ENCODE measurements at places on chromosomes 6 and 20.
A peak's percentile ranks its signal among the peaks of the same experiment; 100 is the strongest.

DNA sequence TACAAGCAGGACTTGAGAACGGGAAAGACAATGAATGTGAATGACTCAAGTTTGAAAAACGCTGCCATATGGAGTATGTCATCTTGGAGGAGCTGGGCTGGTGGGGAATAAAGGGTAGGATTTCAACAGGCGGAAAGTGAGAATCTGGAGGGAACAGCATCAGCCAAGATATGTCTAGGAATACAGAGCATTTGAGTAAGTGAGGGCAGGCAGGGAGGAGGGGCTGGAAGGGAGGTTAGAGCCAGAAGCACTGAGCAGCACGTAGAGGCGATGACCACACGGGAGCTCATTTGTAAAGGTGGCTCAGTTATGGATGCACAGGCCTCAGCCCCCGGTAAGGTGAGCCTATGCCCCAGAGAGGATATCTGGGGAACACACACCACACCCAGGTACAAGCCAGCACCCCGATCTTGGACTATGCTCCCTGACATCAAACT is 115.1 kb downstream of the ZMYND8 start:
- no peak for DNase-seq

DNA sequence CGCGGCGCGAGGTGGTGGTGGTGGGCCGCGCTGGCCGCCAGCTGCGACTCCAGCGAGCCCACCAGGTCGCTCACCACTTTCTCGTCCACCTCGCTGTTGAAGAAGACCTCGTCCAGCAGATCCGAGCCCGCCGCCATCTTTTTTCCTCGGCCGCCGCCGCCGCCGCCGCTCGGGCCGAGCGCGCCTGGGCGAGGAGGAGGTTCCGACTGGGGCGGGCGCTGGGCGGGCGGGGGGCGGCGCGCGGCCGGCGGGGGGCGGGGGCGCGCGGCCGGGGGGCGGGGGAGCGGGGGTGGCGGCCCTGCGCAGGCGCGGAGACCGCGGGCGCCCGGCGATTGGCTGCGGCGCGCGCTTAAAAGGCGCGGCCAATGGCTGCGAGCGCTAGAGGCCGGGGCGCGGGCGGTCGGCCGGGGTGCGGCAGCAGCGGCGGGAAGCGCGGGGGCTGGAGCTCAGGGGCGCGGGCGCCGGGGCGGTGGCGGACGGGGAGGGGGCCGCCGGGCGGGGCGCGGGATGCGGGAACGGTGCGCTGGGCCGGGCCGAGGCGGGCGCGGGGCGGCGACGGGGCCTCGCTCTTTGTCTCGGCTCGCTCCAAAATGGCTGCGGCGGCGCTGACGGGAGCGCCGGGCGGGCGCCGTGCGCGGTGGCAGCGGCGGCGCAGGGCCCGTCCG is at the start of gene TAF4:
Gene TAF4, minus strand, starts transcription at position 208 of the 665 bp plus-strand sequence. Its CDS starts 71 bp downstream, at position 137.
- DNase-seq, result peak; percentile 79

DNA sequence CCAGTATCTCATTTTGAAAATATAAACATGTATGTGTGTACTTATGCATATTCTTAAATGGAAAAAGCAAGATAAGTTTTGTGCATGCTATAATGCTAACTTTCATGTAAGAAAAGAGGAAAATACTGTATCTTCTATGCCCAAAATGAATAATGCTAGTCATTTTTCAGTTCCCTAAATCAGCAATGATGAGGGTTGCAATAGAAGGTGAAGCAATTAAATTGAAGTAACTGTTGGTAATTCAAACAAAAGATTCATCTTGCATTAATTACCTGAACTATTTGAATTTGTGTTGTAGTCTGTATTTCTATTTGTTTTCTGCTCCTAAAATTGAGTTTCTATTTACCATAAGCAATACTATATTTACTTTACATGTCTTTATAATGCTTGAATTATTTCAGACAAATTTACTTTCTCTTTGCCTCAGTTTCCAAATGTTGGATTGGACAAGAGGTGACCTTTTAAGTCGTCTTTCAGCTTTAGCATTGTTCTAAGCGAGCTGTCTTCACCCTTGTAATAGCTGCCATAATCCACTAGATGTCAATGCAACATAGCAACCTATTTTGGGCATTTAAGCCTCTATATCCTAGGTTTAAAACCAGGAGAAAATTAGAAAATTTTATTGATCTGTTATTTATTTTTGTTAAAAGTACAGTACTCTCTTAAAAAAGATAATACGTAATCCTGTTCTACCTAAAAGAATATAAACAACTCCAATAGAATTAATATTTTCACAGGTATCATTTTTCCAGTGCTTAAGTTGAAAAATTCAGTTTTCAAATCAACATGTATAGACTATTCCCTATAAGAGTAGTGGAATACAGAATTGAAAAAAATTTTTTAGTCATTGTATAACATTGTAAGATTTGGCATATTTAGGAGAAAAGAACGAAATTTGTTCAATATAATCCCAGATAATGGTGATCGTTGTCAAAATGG is 52.3 kb upstream of the IFNGR1 start:
- no peak for DNase-seq

GRCh38 chr20:2364044-2364443 is 16.7 kb upstream of the TGM6 start:
- DNase-seq, result no peak

DNA sequence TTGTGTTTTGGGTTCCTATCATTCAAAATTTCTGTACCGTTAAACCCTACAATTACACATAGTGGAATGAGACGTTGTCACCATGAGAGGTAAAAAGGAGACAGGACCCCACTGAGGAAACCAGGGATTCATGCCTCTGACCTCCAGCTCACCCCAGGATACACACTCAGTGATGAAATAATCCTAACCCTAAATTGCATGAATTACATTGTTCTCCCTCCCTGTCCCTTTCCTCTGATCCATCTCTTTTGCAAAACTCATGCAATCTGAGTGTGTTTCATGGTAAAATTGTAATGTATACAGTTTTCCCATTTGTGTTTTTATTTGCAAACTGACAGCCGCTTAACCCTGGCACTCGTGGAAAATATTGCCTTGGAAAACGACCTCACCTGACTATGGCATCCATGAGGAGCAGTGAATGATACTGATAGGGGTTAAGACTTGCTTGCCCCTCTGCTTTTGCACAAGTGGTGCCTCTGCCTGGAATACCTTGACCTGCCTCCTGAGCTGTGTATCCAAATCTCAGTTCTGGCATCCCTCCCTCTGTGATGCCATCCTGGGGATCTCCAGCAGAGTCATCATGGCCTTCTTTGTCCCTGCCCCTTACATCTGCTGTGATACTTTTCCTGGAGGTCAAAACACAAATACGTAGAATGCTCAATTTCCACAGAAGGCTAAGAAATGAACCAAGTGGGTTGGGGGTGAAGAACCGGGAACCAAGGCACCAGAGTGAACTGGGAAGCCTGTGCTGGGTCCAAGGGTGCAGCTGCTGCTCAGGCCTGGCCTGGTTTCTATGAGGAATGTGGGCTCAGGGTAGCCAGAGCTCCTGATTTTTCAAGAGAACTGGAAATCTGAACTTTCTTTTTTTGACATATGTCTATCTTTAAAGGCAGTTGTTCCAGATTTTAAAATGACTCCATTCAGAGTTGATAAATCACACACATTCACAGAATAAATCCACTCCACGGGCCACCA is 211.6 kb upstream of the ZNF217 start:
- DNase-seq, result no peak

DNA sequence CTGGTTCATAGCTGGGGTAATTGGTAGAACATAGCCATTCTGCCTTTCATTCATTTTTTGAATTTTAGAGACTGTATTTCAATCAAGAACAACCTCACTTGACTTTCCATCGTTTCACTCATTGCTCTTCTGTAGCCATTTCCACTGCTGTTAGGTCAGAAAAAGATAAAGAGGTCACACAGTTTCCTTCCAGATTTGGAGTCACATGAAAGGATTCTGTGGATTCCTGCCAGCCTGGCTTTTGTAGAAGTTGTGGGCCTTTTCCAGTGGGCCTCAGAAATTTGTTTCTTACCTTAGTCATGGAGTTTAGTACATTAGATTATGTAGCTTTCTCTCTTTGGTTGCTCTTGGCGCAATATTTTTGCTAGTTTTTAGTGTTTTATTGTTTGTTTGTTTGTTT is 157.8 kb downstream of the SASH1 start:
- DNase-seq, result no peak

- no peak for DNase-seq
Measured at GRCh38 chr6:49384904-49385303, 78.1 kb downstream of the MMUT start.

GRCh38 chr6:19986691-19987438 is 149.7 kb downstream of the ID4 start:
- no peak for DNase-seq

DNA sequence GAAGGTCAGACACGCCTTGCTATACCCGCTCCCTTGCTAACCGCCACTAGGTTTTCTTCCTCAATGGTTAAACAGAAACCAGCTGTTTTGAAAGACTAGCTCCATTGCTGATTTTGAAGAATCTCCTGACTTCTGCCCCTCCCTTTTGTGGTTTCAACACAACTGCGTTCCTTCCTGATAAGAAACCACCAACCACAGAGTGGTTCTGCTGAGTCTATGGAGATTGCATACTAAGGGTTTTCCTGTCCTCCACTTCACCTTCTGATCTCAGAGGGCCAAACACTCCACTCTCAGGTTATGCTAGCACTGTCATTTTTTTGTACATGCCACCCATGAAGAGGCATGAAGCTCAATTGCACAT is 207.9 kb downstream of the MYLK4 start:
- peak; percentile 45 for DNase-seq

DNA sequence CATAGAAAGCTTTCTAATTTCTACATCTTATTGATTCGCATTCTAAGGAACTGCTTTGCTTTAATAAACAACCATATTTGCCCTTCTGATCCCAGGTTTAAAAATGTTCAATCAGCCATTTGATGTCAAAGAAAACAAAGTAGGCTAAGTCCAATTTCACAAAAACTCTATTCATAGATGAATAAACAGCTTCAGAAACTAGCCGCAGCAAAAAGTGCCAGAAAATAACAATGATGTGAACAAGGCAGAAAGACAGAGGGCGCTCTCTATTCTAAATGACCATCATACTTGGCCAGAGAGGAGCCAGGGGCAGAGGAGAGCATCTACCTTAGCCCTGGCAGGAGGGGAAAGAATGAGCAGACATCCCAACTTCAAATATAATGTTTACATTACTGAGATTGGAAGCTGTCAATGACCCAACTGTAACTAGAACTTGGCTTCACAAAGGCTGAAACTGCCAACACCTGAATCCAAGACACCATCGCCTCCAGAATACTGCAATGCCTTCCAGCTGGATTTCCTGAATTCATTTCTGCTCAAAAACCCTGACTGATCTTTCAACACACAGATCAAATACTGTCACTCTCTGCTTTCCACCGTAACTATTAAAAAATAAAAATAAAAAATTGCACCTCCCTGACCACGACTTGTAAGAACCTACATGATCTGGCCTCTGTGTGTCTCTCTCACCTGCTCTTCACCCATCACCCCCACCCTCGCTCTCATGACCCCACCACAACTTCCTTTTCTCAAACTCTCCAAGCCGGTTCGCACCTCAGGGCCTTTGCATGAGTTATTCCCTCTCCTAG is 9.5 kb downstream of the CNKSR3 start:
- DNase-seq, result no peak

DNA sequence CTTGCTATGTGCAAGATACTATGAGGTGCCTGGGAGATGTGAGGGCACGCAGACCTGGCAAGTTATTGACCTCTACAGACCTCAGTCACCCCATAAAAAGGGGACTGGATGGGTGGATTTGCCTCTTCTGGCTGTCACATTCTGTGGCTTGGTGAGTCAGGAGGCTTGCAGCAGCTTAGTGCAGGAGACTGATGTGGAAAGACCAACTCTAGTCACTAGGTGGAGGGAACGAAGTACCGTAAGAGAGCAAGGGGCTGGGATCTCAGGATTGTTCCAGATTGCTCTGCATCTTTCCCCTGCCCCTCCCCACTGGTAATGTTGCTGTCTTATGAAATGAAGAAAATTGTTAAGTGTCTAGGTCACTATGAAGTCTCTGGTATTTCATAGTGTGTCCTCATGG is 3.3 kb downstream of the MAPRE1 start:
- peak; percentile 40 for DNase-seq

- DNase-seq, result no peak
Measured at GRCh38 chr6:142013875-142014495, 118.7 kb upstream of the GJE1 start.

DNA sequence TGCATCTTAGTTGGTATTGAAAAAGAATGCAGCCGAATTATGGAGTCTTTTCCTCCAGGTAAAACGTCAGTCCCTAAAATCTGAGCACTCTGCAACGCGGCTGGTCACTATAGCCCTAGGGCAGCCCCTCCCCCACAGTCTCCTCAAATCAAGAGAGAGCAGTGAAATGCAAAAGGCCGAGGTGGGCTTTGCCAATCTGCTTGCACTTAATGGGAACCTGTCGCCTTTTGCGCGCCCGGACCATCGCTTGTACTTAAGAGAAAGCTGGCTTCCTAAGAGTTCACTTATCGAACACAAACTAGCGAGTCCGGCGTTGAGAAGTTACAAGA is 447 bp downstream of the MCM3 start:
- peak; percentile 82 for DNase-seq

DNA sequence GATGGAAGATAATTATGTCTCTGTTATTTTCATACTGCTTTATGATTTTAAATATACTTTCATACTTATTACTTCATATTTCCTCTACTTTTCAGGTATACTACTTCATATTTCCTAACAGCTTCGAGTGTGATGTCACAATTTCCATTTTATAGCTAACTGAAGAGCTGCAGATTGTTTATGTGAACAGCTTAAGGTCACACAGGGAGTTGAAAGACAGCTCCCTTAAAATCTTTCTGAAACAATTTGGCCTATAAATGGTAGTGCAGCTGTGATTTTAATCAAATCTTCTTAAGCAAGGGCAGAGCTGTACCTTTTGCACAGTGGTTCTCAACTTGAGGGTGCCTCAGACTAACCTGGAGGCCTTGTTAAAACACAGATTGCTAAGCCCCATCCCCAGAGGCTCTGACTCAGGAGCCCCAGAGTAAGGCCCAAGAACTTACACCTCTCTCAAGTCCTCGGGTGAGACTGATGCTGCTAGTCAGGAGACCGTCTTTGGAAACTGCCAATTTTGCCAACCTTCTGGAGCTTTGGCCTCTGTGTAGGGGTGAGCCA is 347.0 kb upstream of the HSF2 start:
- no peak for DNase-seq

- no peak for DNase-seq
Measured at GRCh38 chr6:167797011-167797471, 29.7 kb upstream of the AFDN start.

GRCh38 chr6:161271343-161272030 is 2.4 kb downstream of the AGPAT4 start:
- DNase-seq, result no peak

GRCh38 chr20:55386686-55387085 is 618.6 kb downstream of the CBLN4 start:
- DNase-seq, result no peak

DNA sequence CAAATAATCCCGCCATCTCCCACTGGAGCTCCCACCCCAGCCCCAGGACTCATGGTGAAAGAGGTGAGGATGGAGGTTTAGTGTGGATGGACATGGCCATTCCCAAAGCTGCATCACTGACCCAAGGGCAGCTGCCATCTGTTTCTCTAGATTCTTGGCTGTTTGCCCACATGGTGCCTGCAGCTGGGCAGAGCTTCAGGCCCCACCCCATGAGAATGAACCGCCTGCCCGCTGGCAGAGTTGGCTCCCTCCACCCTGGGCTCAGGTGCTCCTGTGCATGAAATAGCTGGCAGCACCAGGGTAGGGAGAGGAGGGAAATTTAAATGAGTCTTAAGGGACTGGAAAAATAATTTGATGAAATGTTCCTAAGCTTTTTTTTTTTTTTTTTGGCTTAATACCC is 17.4 kb downstream of the SCML4 start:
- DNase-seq, result no peak
